T-helper 17 cell (primary cell): ENCODE measurements at places on chromosomes 4 and X.

GRCh38 chrX:19718642-19719041 is 168.8 kb downstream of the SH3KBP1 start:
- no peak for DNase-seq
- H3K27ac ChIP-seq, result peak overlapping the region; percentile 80
- H3K27me3 ChIP-seq, result no peaks in the 10 kb centered on the region
- H3K36me3 ChIP-seq, result peaks cover 3% of the 10 kb centered on the region
- peaks cover 23% of the 10 kb centered on the region for H3K4me1 ChIP-seq

GRCh38 chr4:88528861-88529260 is 5.3 kb upstream of the PYURF start:
- H3K36me3 ChIP-seq, result no peaks in the 10 kb centered on the region
- no peaks in the 10 kb centered on the region for H3K27me3 ChIP-seq
- H3K4me1 ChIP-seq, result peaks cover 4% of the 10 kb centered on the region
- DNase-seq, result no peak
- H3K27ac ChIP-seq, result no peak overlapping the region
- H3K4me3 ChIP-seq, result no peak overlapping the region

GRCh38 chr4:146059865-146060264 is 115.7 kb upstream of the LSM6 start:
- peaks cover 2% of the 10 kb centered on the region for H3K36me3 ChIP-seq
- DNase-seq, result no peak
- no peak overlapping the region for H3K27ac ChIP-seq
- peaks cover 3% of the 10 kb centered on the region for H3K4me1 ChIP-seq
- H3K4me3 ChIP-seq, result no peak overlapping the region
- H3K27me3 ChIP-seq, result peaks cover 27% of the 10 kb centered on the region

GRCh38 chrX:42047886-42048285 is 124.5 kb upstream of the CASK start:
- no peaks in the 10 kb centered on the region for H3K36me3 ChIP-seq
- H3K27ac ChIP-seq, result no peak overlapping the region
- no peaks in the 10 kb centered on the region for H3K27me3 ChIP-seq
- no peak for DNase-seq

GRCh38 chrX:77635373-77635772 is 150.6 kb downstream of the ATRX start:
- no peaks in the 10 kb centered on the region for H3K27me3 ChIP-seq
- no peak for DNase-seq
- H3K4me3 ChIP-seq, result no peak overlapping the region
- no peak overlapping the region for H3K27ac ChIP-seq
- no peaks in the 10 kb centered on the region for H3K4me1 ChIP-seq
